Stimulated activated CD4-positive, alpha-beta T cell treated with anti-CD3 and anti-CD28 coated beads, Interleukin-15, amount 100 ng/mL, for 48 hours (primary cell): ENCODE measurements at places on chromosomes 1 and 21.
A peak's percentile ranks its signal among the peaks of the same experiment; 100 is the strongest.

- no peak for DNase-seq
These were observed 16.7 kb downstream of the FMO3 start for GRCh38 chr1:171107262-171107940.

DNA sequence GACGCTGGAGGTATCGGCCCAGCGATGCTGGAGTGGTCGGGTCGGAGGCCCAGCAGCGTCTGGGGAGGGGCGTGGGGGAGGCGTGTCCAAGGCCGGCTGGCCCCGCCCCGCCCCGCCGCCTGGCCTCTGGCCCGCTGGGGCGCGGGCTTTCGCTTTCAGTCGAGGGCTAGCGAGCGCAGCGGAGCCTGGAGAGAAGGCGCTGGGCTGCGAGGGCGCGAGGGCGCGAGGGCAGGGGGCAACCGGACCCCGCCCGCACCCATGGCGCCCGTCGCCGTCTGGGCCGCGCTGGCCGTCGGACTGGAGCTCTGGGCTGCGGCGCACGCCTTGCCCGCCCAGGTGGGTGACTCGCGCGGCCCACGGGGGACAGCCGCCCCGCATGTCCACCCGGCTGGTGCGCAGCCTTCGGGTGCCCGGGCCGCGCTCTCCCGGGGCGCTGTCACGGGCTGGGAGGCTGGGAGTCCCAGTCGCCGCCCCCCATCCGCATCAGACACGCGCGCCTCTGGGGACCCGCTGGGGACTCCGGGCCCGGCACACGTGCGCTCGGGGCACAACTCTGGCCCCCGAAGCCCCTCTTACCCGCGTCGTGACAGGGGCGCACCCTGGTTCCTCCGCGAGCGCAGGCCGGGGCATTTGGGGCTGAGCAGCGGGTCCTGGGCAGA, at the start of gene TNFRSF1B:
TNFRSF1B (plus strand) TSS at position 158 of the 659 bp plus-strand sequence; CDS start at position 259, 101 bp downstream.
- DNase-seq, result no peak

DNA sequence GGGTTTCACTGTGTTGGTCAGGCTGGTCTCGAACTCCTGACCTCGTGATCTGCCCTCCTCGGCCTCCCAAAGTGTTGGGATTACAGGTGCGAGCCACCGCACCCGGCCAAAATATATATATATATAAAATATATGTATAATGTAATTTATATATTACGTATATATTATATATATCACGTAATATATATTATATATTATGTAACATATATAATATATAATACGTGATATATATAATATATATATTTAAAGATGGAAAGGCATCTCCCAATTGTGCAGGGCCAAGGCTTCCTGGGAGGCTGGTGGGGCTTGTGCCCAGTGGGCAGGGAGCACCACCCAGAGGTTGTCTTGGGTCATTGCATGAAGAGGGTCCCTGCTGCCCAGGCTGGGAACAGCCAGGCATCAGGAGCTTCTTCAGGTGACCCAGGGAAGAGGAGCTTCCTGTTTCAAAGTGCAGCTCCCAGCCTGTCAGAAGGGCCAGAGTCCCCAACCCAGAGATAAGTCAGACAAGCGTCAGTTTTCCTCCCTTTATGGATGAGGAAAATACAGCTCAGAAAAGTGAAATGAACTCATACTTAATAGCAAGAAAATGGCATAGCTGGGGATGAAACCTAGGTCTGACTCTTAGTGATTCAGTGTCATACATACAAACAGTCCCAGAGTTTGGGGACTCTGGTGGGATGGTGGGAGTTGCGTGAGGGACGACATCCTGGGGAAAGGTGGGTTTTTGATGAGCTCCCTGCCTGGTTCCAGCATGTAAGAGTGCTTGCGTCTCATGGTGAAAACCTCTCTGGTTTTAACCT, 12.0 kb downstream of the UBE2Q1 start:
- peak; percentile 44 for DNase-seq

DNA sequence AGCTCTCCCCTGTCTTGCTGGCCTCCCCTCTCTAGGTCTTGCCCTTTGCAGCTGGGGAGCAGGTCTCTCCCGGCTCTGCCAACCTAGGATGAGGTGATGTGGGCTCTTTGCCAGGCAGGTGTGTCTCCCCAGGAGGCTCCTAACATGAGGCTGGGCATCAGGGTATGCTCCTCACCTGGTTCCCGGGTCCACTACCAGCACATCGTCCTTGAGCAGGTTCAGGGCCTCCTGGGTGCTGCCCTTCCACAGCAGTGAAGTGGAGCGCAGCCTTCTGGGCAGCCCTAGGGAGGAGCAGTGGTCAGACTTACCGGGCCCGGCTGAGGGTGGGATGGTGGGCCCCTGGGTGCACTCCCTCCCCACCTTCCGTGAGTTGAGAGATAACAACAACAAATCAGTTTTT, 17.5 kb downstream of the LACTBL1 start:
- no peak for DNase-seq

GRCh38 chr1:226826479-226827261, 43.7 kb upstream of the PSEN2 start:
- DNase-seq, result no peak
